Brain (organoid and tissue), 16 donors: ENCODE measurements at places on chromosomes 2 and 18.
A peak's percentile ranks its signal among the peaks of the same experiment; 100 is the strongest.

DNA sequence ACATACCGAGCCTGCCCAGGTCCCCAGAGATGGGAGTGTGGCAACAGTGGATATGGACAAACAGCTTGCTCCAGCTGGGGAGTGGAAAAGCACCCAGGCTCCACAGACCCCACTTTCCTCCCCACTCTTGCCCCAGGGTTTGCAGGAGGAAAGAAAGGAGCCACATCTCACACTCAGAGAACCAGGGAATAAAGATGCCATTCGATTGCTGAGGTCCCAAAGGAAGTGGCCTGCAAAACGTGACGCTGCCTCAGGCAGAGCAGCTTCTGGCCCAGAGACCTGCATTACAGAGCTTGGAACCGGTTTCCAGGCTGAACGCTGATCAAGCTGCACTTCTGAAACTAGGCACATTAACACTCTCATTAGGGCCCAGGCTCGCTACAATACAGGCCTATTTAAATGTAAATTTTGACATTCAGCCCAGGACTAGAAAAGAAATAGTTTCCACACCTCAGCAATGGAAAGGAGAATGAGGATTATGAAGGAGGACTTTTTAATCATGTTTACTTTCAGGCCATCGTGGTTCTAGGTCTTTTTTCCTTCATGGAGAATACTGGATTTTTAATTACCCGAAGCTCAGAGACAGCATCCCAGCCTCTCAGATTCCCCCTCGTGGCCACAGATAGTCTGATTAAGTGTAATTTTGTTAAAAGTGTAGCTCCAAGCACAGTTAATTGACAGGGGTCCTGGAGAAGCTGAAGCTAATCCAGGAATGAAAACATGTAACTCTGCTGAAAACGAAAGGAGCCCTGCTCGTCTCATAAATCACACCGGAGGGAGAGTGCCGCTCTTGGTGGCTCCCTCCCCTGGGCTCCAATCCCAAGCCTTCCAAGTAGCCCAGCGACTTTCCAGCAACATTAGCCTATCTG is 221.3 kb upstream of the RAB6C start:
- peak; percentile 86 for DNase-seq

DNA sequence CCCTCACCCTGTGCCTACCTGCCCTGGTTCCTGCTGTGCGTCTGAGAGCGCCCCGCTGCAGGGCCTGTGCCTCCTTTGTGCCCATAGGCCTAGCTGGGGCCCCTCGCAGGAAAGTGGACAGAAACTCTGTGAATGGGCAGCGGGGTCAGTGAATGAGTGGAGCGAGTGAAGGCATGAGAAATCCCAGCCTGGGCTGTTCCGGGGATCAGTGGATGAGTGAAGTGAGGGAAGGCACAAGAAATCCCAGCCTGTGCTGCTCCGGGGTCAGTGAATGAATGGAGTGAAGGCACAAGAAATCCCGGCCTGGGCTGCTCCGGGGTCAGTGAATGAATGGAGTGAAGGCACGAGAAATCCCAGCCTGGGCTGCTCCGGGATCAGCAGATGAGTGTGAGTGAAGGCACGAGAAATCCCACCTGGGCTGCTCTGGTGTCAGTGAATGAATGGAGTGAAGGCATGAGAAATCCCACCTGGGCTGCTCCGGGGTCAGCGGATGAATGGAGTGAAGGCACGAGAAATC is 2.0 kb downstream of the COLEC11 start:
- no peak for DNase-seq

DNA sequence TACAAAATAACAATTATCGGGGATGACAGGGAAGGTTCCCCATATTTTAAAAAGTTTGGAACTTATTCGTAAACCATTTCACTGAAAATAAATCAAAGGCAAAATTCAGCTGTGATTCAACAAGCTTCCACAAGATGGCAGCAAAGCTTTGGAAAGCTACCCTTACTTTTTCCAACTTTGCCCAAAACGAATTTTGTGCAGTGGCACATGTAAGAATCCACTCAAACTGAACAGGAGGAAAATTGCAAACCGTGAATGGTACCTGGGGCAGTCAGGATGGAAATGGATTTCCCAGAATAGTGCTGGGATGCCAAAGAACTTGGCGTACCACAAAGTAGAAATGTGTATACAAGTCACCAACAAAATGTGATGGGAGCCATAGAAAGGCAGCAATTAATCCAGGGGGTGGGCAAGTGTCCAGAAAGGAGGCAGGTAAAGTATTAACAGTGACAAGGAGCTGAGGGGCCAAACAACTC is 10.7 kb downstream of the RPL31 start:
- peak; percentile 62 for DNase-seq

GRCh38 chr2:96265349-96265839 is 403 bp downstream of the TMEM127 start:
- no peak for DNase-seq

DNA sequence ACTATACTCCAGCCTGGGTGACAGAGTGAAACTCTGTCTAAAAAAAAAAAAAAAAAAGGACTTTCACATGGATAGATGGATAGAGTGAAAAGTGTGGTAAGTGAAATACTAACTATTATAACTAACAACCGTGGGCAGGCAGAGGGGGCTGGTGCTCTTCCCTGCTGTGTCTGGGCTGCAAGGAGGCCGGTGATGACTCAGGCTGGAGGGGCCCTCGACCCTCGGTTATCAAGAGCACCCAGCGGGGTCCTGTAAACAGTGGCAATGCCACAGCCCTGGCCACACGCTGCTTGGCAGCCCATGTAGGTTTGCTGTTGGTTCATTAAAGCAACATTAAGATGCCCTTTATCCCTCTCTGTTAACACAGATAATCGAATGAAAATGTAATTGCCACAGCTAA is 184.8 kb upstream of the RAB12 start:
- DNase-seq, result no peak

DNA sequence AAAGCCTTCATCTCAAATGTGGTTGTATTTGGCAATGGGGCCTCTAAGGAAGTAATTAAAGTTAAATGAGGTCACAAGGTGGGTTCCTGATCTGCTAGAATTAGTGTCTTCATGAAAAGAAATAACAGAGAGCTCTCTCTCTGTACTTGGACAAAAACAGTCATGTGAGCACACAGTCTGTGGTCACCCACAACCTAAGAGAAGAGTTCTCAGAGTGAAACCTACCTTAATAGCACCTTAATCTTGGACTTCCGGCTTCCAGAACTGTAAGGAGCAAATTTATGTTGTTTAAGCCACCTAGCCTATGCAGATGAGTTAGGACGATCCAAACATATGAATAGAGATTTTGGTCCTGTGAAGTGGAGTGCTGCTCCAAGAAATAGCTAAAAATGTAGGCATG is 758.9 kb downstream of the LRRTM4 start:
- DNase-seq, result no peak
